ENCODE measurements at places on chromosomes 16 and 17.

GRCh38 chr16:67393111-67393787 is at the start of gene TPPP3:
TSS of gene TPPP3 (minus strand) at chr16:67393498. CDS start at chr16:67391111, 2,387 bp downstream.
- DNase-seq, result no peak

GRCh38 chr17:67493812-67494211 is 116.7 kb downstream of the PITPNC1 start:
- DNase-seq, result no peak

- DNase-seq, result no peak
These were observed 32.8 kb upstream of the ABCC12 start for GRCh38 chr16:48188449-48189102.

- no peak for DNase-seq
These were observed 139.8 kb upstream of the GSE1 start for GRCh38 chr16:85473323-85473722.

- peak; percentile 14 for DNase-seq
These were observed 2.2 kb upstream of the CHD3 start for GRCh38 chr17:7886227-7887037.

DNA sequence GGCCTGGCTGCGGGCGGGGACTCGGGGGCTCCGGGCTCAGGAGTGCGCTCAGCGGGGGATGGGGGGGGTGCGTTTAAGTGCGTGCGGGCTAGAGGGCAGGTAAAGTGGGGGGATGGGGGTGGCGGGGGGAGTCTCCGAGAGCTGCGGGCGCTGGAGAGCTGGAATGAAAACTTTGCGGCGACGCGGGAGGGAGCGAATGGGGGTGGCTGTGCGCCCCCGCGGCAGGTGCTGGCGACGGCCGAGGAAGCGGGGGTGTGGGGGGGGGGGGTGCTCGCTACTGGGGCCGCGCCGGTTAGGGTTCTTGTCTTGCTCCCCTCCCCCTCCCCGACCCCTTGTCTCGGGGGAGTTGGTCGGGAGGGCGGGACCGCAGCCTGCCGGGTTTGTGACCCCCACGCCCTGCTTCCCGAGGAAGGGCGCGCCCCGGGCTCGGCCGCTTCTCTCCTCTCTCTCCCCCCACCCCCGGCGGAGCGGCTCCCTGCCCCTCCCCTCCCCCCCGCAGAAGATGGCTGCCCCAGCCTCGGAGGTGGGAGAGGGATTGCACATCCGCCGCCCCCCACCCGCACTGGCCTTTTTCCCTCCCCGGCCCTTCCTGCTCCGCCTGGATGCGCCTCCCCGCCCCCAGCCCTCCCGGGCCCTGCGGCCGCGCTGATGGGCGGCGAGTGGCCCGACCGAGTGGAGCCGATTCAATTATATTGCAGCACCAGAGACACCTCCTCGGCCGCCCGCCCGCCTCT is 649 bp downstream of the GSE1 start:
- no peak for DNase-seq

DNA sequence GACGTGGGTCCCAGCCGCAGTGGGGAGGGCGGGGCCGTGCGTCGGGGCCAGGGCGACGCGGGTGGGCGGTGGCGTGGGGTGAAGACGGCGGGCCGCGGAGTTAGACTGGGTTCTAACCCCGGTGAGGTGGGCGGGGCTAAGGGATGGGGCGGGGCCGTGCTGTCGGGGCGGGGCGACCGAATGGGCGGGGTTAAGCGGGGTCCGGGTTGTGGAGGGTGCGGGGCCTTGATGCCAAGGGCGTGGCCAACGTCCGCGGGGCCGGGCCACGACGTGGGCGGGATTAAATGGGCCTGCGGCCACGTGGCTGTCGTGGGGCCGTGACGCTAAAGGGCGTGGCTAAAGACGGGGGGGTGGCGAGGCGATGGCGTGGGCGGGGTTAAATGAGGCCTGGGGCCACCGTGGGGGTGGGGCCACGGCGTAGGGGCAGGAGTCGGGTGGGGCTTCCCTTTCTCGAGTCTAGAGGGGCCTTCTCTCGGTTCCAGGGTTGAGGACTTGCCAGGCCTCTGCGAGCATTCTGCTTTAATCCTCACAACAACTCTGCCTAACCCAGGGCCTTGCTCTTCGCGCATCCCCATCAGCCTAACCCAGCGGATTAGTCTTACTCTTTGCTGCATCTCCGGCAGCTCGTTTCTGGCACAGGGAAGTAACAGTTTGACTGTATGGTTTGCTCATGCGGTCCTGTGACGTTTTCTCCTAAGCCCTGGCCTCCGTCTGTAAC is 739 bp downstream of the TCF25 start:
- peak; percentile 99 for DNase-seq

DNA sequence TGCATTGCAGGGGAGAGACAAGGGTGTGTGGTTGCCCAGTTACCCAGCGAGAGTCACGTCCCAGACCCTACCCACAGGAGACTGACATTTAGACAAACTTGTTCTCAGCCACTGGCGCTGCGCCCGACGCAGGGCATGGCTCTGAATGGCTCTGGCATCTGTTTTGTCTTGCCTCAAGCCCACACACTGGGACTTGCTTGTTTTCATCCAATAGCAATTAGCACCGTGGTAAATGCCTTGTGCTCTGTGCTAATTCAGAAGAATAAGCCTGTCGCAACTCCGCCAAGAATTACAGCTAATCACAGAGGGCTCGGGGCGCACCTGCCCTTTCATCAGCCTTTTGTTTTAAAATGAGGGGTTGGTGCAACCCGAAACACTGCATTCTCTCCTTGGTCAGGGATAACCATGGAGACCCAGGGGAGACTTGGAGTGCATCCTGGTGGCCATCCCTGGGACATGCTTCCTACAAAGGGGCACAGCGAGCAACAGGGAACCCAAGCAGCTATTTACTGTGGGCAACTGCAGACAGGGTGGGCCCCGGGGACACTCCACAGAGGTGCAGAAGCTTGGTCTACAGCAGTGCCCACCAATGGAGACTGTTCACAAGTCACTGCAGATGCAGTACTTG is 220.6 kb upstream of the ZFHX3 start:
- DNase-seq, result no peak

GRCh38 chr16:79535130-79535529 is 65.4 kb downstream of the MAF start:
- no peak for DNase-seq

GRCh38 chr17:73265646-73266640 is 4.3 kb upstream of the CPSF4L start:
- DNase-seq, result no peak

- no peak for DNase-seq
These were observed 8.9 kb upstream of the DLX3 start for GRCh38 chr17:50003911-50004310.

DNA sequence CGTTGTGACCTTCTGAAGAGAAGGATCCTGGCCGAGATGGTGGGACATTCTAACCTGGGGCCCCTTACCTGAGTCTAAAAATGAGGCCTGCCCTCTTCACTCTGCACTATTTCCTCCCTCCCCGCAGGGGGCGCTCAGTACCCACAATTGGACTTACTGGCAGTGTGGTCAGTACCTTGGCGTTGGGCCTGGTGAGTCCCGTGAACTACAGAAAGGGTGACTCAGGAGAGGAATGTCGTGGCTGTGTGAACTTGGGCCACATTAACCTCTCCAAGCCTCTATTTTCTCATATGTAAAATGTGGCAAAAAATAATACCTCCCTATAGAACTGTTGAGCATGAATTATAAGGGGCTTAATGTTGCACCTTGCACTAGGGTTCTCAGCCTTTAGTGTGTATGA is 3.9 kb downstream of the RSAD1 start:
- DNase-seq, result peak; percentile 57

GRCh38 chr17:42679492-42680330 is 1.9 kb downstream of the CCR10 start:
- DNase-seq, result peak; percentile 70

GRCh38 chr16:31112711-31113110 is 4.5 kb downstream of the BCKDK start:
- DNase-seq, result no peak

- DNase-seq, result no peak
These were observed 34.7 kb downstream of the MYO15A start for GRCh38 chr17:18143044-18143936.

GRCh38 chr17:42846594-42847280 is 2.4 kb downstream of the AOC2 start:
- no peak for DNase-seq
